Mesendoderm (in vitro differentiated cells): ENCODE measurements at places on chromosomes 7 and 10.

GRCh38 chr7:22420973-22421635 lies 64.2 kb upstream of the RAPGEF5 start:
- no peak for DNase-seq

- peak; percentile 50 for DNase-seq
Observed at GRCh38 chr10:79101560-79102497, 33.1 kb downstream of the ZMIZ1 start.

GRCh38 chr7:8639668-8640067 lies 206.3 kb downstream of the NXPH1 start:
- DNase-seq, result no peak

GRCh38 chr7:154505362-154505761 lies 453.2 kb downstream of the DPP6 start:
- no peak for DNase-seq

- no peak for DNase-seq
Observed at GRCh38 chr7:148804343-148805235, 79.5 kb downstream of the EZH2 start.

- DNase-seq, result no peak
Observed at GRCh38 chr10:59499460-59499859, 137.1 kb upstream of the FAM13C start.

- DNase-seq, result peak; percentile 82
Observed at GRCh38 chr7:70829221-70830059, 302.5 kb upstream of the GALNT17 start.

DNA sequence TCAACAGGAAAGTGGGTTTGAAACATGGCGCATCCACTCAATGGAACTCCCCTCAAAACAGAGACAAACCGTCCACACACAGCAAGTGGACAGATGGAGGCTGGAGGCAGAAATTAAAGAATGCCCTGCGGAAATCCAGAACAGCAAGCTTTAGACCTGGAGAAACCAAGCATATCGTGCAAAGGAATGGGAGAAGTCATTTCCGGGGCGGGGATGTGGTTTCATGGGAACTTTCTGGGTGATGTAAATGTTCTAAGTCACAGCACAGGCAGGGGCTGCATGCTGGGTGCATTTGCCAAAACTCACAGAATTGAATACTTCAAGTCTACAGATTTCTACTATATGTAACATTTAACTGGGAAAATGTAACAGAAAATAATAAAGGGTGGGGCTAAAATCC lies 213.0 kb downstream of the PTPRN2 start:
- DNase-seq, result no peak

GRCh38 chr7:129047761-129048160 lies 7.2 kb downstream of the TNPO3 start:
- DNase-seq, result no peak

DNA sequence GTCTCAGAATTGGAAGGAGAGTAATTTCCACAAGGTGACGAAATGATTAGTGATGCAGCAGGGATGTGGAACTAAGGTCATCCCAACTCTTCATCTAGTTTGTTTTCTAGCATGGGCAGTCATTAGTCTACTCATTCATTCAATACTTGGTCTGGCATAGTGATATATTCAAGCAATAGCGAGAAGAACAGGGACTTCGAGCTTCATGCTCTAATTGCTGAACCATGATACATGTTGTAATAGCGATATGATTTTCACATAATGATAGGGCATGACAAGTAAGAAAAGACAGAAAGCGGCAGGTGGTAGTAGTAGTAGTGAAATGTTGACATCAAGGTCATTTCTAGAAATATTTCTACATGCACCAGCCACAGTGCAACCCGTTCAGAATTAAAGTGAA lies 652.1 kb downstream of the PHTF2 start:
- DNase-seq, result no peak

- DNase-seq, result no peak
Observed at GRCh38 chr7:158868764-158869410, 12.5 kb downstream of the DYNC2I1 start.

GRCh38 chr7:36343548-36343947 lies 46.1 kb upstream of the ANLN start:
- DNase-seq, result no peak

DNA sequence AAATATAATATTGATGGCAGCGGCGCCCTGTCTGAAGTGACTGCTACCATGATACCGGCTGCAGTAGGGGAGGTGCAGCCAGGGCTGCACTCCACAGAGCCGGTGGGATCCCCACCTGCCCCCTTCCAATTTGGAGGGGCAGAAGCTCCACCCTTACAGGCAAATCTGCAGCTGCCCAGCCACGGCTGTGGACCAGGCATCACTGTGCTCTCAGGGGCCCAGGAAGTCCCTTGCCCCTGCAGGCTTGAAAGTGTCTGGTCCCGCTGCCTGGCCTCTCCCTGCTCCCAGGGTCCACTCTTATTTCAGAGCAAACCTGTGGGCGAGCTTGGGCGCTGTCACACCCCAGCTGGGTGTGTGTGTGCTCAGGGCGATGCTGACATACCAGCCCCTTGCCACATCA lies 172.7 kb upstream of the SMIM30 start:
- DNase-seq, result no peak

DNA sequence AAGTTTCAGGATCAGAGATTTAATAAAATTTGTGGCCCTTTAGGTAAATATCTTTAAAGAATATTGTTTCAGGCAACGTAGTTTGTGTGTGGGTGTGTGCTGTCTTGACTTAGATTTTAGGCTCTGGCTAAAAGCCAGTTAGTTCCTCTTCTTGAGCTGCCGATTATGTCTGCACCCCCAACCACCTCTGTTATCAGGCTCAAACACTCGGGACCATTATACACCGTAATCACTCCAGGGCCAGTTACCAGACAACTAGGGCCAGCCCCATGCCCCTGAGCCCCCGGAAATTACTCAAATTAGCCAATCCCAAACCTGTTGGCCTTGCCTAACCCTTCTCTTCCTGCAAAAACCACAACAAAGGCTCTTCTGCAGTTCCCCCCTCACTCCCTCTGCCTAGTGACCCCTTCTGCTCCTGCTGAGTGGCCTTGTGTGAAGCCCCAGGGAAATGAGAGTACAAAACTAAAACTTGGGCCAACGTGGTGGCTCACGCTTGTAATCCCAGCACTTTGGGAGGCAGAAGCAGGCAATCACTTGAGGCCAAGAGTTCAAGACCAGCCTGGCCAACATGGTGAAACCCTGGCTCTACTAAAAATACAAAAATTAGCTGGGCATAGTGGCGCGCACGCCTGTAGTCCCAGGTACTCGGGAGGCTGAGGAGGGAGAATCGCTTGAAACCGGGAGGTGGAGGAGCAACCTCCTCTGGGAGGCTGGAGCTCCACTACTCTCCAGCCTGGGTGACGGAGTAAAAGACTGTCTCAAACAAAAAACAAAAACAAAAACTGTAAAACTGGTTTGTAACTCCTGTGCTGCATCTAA lies 9.2 kb upstream of the HNRNPF start:
- no peak for DNase-seq

DNA sequence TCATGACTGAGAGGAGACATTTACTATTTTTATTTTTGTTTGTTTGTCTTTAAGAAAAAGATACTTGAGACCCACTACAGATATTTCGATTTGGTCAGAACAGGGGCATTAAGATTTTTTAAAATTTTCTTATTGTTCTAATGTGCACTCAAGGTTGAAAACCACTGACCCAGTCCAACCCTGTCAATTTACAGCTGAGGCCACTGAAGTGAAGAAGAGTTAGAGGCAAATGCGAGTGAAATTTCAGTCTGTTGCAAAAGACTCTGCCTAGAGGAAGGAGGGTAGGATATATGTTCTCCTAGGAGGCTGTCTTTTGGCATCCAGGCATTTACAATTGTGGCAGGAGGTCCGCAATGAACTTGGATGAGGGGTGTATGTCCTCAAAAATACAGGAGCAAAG lies 396.3 kb downstream of the RPS24 start:
- no peak for DNase-seq

- peak; percentile 77 for DNase-seq
Observed at GRCh38 chr7:131897016-131897789, 340.8 kb upstream of the PODXL start.

DNA sequence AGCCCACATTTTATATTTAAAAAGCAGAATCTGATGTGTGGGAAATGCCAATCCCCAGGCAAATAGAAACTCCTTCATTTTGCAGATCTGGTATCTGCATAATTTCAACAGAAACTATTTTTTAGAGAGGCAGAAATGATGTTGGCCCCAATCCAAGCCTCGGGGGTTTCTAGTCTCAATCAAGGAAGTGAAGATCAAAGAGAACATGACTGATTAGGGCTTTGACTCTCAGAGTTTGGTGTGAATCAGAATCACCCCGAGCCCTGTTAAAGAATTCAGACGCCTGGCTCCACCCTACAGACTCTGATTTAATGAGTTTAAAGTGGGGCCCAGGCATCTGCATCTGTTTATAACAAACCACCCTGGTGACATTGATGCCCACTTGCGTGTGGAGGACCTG lies 36.7 kb upstream of the UBE2H start:
- DNase-seq, result no peak

DNA sequence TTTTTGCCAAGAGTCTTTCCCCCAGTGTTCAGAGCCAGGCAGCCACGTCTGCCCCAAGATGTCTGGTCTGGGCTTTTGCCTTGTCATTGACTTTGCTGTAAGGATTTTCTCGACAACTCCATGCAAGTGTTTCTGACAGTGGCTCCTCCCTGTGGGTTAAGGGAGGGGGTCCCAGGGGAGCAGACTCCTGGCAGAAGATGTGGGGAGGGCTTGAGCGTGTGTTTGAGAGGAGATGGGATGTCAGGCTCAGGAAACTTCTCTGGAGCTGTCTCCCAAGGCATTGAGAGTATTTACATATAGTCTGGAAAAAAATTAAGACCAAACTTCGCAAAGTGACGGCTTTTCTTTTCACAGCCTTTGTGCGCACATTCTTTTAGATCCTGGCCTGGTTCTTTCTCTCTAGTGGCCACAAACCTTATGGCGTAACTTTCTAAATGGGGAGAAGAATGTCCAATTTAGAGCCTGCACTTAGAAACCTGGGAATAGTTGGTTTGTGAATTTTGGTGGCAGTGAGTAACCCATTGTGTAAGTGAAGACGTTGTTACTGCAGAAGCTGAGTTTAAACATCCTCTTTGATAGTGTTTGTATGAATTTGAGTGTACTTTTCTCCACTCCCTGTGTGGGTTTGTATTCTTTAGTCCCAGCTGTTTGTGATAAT lies 201.5 kb downstream of the LRMDA start:
- DNase-seq, result no peak

- no peak for DNase-seq
Observed at GRCh38 chr7:139936760-139937310, 107.8 kb downstream of the TBXAS1 start.

DNA sequence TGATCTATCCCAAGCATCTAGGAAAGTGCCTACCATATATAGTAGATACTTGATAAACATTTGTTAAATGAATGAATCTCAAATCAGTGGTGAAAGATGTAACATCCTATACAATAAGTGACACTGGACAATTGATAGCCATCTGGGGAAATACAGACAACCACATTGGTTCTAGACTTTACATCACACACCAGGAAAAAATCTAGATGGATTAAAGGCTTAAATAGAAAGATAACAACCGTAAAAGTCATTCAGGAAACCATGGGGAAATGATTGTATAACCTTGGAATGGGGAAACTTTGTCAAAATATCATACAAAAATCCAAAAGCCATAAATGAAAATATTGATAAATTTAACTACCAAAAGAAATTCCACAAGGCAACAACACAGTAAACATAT lies 7.0 kb upstream of the GARIN1A start:
- no peak for DNase-seq
